ENCODE measurements at places on chromosomes 7 and 10.

GRCh38 chr10:16597656-16598055, 76.0 kb upstream of the C1QL3 start:
- no peak overlapping the region for H3K27ac ChIP-seq
- H3K4me3 ChIP-seq: no peak overlapping the region
- DNase-seq: no peak
- peaks cover 12% of the 10 kb centered on the region for H3K36me3 ChIP-seq
- no peaks in the 10 kb centered on the region for H3K4me1 ChIP-seq
- H3K27me3 ChIP-seq: no peaks in the 10 kb centered on the region

DNA sequence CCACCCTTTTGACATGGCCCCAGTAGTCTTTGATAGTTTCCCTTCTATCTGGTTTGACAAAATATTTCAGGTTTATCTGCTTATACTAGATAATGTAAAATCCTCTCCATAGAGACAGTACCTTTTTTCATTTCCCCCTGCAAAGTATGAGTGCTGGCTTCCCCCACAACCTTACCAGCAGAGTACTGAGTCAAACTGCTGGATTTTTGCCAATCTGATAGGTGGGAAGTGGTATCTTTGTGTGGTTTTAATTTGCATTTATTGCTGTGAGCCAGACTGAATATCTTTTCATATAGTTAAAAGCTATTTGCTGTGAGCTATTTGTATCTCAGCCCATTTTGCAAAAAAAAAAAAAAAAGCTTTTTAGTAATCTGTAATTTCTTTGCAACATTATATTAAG, 32.1 kb upstream of the HECTD2 start:
- peaks cover 8% of the 10 kb centered on the region for H3K27me3 ChIP-seq
- H3K4me3 ChIP-seq: no peak overlapping the region
- DNase-seq: peak; percentile 7
- no peaks in the 10 kb centered on the region for H3K36me3 ChIP-seq

DNA sequence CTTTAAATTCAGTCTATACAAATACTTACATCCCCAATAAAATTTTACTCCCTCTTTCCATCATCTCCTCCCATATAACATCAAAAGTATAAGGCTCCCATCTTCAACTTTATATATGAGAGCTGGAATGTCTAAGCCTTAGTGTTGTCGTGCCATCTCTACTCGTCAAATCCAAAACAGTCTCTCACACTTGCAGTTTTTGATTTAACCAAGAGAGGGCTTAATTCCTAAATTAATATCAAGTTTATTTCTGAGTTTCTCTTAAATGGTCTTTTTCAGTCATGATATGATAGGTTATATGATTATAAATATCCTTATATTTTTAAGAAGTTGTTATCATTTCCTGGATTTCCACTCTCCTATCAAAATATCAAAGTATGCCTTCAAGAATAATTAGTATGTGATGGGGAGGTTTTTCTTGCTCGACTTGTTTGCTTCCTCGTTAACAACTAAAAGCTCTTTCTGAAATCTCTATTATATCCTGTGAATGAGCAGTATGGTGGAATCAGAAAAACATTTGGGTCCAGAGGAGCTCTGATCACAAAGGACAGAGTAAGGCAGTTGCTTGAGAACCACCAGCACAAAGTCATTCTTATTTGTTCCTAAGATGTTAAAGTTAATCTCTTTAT, 12.5 kb upstream of the LIPK start:
- H3K4me3 ChIP-seq: no peak overlapping the region
- no peaks in the 10 kb centered on the region for H3K4me1 ChIP-seq
- H3K27ac ChIP-seq: no peak overlapping the region
- H3K36me3 ChIP-seq: no peaks in the 10 kb centered on the region

DNA sequence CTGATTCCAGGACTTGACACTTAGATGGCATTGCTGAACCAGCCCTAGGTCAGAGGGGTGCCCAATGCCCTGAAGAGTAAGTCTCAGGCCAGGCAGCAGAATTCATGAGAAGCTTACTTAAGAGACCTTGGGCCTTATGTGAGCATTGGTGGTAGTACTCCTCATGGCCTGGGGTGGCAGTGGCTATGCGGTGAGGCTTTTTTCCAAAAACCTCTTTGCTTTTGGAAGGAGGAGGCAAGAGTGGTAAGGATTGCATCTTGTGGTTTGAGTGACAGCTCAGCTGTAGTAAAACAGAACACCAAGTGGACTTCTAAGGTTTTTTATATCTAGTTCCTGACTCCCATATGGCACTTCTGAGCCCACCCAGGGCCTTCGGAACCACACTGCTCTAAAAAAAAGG, 459.0 kb upstream of the STEAP1 start:
- H3K27ac ChIP-seq: no peak overlapping the region
- no peaks in the 10 kb centered on the region for H3K4me1 ChIP-seq
- DNase-seq: no peak
- H3K36me3 ChIP-seq: no peaks in the 10 kb centered on the region
- H3K27me3 ChIP-seq: no peaks in the 10 kb centered on the region

- H3K36me3 ChIP-seq: peaks cover 73% of the 10 kb centered on the region
- no peaks in the 10 kb centered on the region for H3K27me3 ChIP-seq
- no peak overlapping the region for H3K4me3 ChIP-seq
- H3K4me1 ChIP-seq: no peaks in the 10 kb centered on the region
Measured at GRCh38 chr7:116249969-116250553, 39.7 kb downstream of the TES start.

DNA sequence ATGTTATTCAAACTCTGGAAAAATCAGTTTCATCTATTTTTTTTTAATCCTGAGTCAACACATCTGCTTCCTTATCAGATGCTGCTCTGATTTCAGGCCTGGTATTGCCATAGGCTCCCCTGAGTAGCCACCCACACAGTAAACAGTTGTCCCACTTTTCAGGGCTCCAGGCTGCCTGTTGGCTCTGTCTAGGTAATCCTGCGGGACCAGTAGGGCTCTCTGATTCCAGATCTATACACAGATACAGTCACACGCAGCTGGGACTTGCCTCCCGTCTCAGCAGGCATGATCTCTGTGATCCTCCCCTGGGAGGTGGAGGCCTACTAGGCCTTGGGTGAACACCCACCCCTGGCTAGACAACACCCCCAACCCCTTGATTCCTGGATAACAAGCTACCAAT, 206.1 kb downstream of the CREB5 start:
- no peak for DNase-seq
- no peaks in the 10 kb centered on the region for H3K36me3 ChIP-seq
- H3K27ac ChIP-seq: no peak overlapping the region
- H3K4me1 ChIP-seq: no peaks in the 10 kb centered on the region

DNA sequence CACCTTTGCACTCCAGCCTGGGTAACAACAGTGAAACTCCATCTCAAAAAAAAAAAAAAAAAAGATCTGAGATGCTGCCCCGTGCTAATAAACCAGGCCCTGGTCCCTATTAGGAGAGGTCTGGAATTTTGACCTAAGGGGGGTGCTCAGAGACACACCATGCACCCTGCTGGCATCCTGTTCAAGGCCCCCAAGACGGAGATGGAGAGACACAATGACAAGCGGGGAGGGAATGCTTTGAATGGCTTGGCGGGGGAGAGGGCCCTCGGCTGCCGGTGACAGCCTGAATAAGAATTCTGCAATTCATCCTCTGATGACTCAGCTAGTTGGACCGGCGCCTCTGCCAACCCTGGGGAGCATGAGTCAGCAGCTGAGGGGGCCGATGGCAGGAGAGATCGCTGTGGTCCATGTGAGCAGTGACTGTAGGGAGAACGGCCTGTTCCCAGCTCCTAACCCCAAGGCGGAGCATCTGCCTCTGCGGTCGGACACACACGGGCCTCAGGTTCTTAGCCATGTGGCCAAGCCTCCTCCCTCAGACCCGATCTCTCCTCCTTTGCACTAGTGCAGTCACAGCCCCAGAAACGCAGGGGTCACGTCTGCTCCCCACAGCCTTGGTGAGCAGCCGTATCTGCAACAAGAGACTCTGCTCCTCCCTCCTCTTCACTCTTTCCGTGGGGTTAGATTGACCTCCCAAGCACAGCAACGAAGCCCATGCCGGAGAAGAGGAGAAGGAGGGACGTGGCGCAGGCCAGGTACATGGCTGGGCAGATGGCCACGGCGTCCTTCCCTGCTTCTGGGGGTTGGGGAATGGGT, 14.9 kb downstream of the TRIM56 start:
- no peak for DNase-seq
- peaks cover 7% of the 10 kb centered on the region for H3K4me1 ChIP-seq

- no peak for DNase-seq
- H3K27ac ChIP-seq: no peak overlapping the region
- H3K36me3 ChIP-seq: no peaks in the 10 kb centered on the region
- H3K4me1 ChIP-seq: no peaks in the 10 kb centered on the region
Measured at GRCh38 chr10:17365402-17365801, 89.0 kb downstream of the ST8SIA6 start.

- no peaks in the 10 kb centered on the region for H3K4me1 ChIP-seq
- no peaks in the 10 kb centered on the region for H3K36me3 ChIP-seq
- no peak for DNase-seq
- H3K27me3 ChIP-seq: no peaks in the 10 kb centered on the region
Measured at GRCh38 chr7:114710499-114710898, 211.4 kb upstream of the MDFIC start.

DNA sequence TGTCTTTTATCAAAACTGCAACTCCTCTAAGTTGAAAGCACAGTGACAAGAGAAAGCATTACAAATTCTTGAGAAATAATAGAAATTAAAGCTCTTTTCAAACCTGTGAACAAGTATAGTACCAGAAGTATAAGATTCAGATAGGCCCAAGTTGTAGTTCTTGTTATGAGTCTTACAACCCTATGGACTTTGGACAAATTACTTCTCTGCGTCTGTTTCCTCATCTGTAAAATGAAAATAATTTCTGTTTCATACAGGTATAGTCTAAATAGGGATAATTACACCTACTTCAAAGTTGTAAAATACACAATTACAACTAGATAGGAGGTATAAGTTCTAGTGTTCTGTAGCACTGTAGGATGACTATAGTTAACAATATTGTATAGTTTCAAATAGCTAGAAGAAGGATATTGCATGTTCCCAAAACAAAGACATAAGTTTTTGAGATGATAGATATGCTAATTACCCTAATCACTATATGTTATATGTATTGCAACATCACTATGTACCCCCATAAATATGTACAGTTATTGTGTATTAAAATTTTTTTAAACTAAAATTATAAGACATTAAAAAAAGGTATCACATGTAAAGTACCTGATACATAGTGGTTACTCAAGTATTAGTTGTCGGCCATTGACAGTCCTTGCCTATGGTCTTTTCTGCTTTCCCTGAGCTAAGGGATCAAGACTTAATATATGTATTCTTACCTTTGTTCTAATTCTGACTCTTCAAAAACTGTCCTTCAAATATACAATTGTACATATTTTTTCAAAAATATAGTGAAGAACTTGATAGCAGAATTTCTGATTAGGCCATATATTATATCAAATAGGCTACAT, 1.8 kb upstream of the WASL start:
- no peak overlapping the region for H3K4me3 ChIP-seq
- no peak for DNase-seq
- no peaks in the 10 kb centered on the region for H3K36me3 ChIP-seq
- H3K27ac ChIP-seq: no peak overlapping the region

DNA sequence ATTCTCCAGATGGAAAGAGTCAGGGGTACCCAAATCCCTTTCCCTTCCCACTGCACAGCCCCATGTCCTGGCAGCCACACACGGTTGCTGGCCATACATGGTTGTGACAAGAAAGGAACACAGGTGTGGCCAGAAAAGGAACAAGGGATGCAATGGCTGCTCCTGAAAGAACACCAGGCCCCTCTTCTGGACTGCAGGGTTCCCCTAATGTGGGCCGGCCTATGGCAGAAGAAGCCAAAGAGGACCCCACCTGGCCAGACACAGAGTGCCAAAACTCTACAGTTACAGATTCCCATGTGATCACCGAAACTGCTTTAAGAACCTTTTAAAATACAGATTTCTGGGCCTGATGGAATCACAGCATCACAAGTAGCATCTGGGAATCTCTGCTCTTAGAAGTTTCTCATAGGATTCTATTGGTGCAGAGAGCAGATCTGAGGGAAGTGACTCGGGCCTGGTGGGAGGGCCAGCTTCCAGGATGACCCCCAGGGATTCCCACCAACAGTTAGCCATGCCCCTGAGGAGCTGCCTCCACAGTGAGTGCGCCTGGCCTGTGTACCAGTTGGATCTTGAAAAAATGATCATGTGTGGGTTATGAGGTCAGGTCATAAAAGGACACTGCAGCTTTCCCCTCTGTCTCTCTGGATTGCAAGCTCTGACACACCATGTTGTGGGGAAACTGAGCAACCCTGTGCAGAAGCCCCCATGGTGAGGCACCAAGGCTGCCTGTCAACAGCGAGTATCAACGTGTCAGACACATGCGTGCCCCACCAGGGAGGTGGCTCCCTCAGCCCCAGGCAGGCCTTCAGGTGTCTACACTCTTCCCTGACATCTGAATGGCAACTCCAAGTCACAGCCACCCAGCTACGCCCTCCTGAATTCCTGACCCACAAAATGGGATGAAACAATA, 89.6 kb upstream of the LANCL2 start:
- no peak overlapping the region for H3K27ac ChIP-seq
- H3K4me1 ChIP-seq: no peaks in the 10 kb centered on the region
- H3K27me3 ChIP-seq: no peaks in the 10 kb centered on the region
- H3K36me3 ChIP-seq: no peaks in the 10 kb centered on the region
- H3K4me3 ChIP-seq: no peak overlapping the region

DNA sequence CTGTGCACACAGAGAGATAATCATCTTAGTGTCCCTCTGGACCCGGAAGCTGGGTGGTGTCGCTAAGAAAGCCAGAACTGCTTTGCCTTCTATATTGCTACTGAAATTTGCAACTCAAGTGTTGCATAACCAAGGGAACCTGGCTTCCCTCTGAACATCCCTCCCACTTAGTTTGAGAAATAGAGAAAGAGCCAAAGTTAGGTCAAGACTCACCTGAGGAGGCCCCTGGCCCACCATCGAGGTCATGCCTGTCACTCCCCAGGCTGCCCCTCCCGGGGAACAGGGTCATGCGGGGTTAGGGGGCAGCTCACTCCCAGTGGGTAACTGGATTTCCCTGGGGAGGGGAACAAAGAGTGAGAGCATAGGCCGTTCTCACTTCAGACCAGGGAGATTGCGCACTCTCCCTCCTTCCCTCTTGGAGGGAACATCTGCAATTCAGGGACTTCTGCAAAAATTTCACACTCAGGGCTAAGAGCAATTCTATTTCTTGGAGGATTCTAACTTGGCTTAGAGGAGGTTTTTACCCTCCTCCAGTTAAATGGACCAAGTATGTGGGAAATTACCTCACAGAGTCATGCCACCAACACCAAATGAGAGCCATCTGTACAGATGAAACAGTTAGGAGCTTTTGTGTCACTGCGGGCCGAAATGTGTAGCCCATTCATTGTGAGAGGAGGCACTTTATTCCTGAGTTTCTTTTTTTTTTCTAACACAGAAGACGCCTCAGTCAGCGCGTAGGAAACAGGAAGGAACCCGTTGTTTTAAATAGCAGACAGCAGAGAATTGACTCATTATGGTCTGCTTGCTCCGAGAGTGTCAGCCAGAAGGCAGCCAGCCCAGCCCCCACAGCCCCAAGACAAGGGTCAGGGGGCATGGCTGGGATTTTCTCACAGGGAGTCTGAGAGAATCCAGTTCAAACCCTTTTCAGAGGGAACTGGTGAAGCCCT, 221.3 kb downstream of the ARHGAP12 start:
- H3K36me3 ChIP-seq: no peaks in the 10 kb centered on the region
- peak overlapping the region; percentile 6 for H3K4me3 ChIP-seq
- H3K27me3 ChIP-seq: no peaks in the 10 kb centered on the region
- DNase-seq: peak; percentile 7
- H3K27ac ChIP-seq: no peak overlapping the region
- peaks cover 14% of the 10 kb centered on the region for H3K4me1 ChIP-seq

- peak; percentile 54 for DNase-seq
- H3K4me1 ChIP-seq: peaks cover 59% of the 10 kb centered on the region
- peak overlapping the region; percentile 69 for H3K27ac ChIP-seq
- H3K27me3 ChIP-seq: no peaks in the 10 kb centered on the region
- peak overlapping the region; percentile 81 for H3K4me3 ChIP-seq
- H3K36me3 ChIP-seq: no peaks in the 10 kb centered on the region
Measured at GRCh38 chr7:37352974-37353948, 95.4 kb downstream of the ELMO1 start.

All from CD4-positive, alpha-beta T cell (primary cell).